ENCODE measurements at places on chromosomes 6 and 20. TPM values are rescaled to one million over a fixed set of nuclear protein-coding genes. Genes with fewer than 3 reads are reported as not detected.

- no peak for DNase-seq
Measured at GRCh38 chr6:115811541-115811940, 249.2 kb downstream of the FRK start.

DNA sequence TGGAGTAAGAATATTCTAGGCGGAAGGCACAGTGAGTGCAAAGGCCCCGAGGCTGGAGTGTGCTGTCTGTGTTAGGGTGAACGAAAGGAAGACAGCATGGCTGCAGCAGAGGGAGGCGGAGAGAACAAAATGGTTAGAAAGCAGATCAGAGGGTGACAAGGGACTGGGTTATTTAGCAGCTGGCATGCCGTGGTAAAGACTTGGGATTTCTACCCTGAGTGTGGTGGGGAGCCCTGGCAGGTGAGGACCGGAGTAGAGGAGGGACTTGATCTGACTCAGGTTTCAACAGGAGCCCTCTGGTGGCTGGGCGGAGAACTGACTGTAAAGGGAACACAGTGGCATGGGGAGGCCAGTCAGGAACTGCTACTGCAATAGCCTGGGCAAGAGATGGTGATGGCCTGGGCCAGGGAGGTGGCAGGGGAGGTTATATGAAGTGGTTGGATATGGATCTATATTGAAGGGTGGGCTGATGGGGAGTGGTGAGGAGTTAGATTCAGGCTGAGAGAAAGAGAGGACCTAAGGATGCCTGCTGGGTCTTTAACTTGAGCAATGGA is 38.0 kb downstream of the PIM1 start:
- peak; percentile 71 for DNase-seq

GRCh38 chr6:48959251-48960060 is 503.6 kb downstream of the MMUT start:
- DNase-seq, result no peak

- no peak for DNase-seq
Measured at GRCh38 chr20:17676942-17677341, 5.1 kb downstream of the RRBP1 start.

GRCh38 chr6:87070741-87071140 is 24.2 kb downstream of the CGA start:
- no peak for DNase-seq

- DNase-seq, result no peak
Measured at GRCh38 chr6:43781941-43782704, 12.1 kb downstream of the VEGFA start.

GRCh38 chr6:45772051-45772450 is 243.6 kb downstream of the CLIC5 start:
- DNase-seq, result no peak

DNA sequence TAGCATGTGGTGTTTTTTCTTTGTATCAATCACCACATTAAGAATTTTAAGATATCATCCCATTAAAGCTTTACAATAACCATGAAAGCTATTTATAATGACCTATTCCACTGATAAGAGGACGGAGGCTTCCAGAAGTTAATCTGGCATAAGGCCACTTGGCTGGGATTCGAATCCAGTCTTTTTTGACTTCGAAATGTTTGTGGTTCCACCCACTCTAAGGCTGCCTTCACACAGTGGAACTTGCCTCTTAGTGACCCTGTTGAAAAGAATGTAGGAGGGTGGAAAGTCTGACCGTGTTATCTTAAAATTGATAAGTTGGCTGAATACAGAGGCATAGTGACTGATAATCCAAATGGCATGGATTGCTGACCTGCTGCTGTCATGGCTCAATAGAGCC is 959.7 kb downstream of the KIF16B start:
- DNase-seq, result no peak

- DNase-seq, result no peak
Measured at GRCh38 chr6:69820438-69820837, 23.6 kb upstream of the LMBRD1 start.

- DNase-seq, result no peak
Measured at GRCh38 chr20:21090111-21090618, 16.0 kb downstream of the LINC00237 start.

The RPS21 gene
- 2,536 TPM for total RNA-seq
